Lower lobe of right lung (tissue), 2 donors: ENCODE measurements at places on chromosomes 16 and 17. TPM values are rescaled to one million over a fixed set of nuclear protein-coding genes. Genes with fewer than 3 reads are reported as not detected.
A peak's percentile ranks its signal among the peaks of the same experiment; 100 is the strongest.

- DNase-seq: no peak
Measured at GRCh38 chr17:74243013-74243755, 29.8 kb downstream of the TTYH2 start.

DNA sequence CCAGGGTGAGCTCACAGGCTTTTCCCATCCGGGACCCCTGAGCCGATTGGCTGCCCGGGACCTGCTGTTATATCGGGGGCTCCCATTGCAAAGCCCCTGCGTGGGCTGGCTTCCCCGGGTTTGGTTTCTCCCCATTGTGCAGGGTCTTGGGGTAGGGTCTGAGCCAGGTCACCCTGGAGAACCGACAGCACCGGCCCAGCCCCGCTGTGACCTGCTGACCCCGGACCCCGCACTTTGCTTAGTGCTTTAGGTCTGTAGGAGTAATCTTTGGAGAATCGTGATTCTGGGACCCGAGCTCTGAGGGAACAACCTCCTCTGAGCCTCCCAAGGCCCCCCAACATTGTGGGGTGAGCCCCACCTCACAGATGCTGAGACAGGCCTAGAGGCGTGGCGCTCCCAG, 62.9 kb downstream of the JPH3 start:
- DNase-seq: no peak

- no peak for DNase-seq
Measured at GRCh38 chr17:7611635-7612293, 2.9 kb downstream of the FXR2 start.

- DNase-seq: peak; percentile 89
Measured at GRCh38 chr17:81101614-81102306, 63.5 kb upstream of the PVALEF start.

- DNase-seq: no peak
Measured at GRCh38 chr17:64095144-64095882, 34.6 kb downstream of the ERN1 start.

GRCh38 chr17:77923776-77924513, 34.6 kb upstream of the TNRC6C start:
- no peak for DNase-seq

GRCh38 chr17:82317394-82318168, at the start of gene CD7:
Gene CD7, minus strand, starts transcription at chr17:82317608. Its CDS starts 113 bp downstream, at chr17:82317495.
- no peak for DNase-seq

The KRT15 gene
- 9.0 TPM for total RNA-seq

The HSD17B1 gene
- 2.2 TPM for total RNA-seq

The PRCD gene
- total RNA-seq: 8.2 TPM

The OR4D1 gene
- not detected for total RNA-seq

The KIFC3 gene
- 70.9 TPM for total RNA-seq

The SYT17 gene
- total RNA-seq: 11.8 TPM

The HOXB6 gene
- 4.4 TPM for total RNA-seq

The STH gene
- total RNA-seq: not detected
